ENCODE measurements at places on chromosomes 4 and X. TPM values are rescaled to one million over a fixed set of nuclear protein-coding genes. Genes with fewer than 3 reads are reported as not detected.

PAGE3 gene
- polyA plus RNA-seq: not detected

ESX1 gene
- not detected for polyA plus RNA-seq

GRCh38 chr4:113181289-113182007 is 132.0 kb downstream of the ANK2 start:
- no peak for DNase-seq

GRCh38 chrX:115023811-115024210 is 6.4 kb upstream of the IL13RA2 start:
- no peak for DNase-seq

GRCh38 chrX:106783716-106784115 is 18.8 kb upstream of the TBC1D8B start:
- DNase-seq: no peak

DNA sequence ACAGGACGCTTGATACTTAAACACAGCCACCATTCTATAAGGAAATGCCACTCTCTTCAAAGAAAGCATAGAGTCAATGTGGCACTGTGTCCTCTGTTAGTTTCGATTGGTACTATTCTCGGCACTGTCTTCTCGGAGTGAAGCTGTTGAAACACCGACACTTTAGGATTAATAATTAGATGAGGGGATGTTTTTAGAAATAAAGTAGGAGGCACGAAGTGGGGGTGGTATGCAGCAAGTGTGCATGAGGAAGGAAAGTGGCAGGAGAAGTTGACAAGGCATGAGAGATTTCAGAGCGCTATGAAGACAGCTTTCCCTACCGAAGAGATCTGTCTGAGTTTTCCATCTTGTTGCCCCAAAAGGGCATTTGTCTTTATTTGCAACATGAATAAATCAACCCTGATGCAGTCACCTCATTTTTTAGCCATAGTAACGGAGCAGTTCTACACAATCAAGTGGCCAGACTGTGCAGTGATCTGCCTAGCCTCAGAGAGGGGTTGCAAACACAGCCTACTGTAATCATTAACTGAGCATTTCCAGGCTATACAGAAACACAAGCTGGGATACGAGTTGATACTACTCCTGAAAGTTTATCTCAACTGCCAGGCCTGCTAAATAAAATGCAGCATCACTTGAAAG is 8.3 kb downstream of the GPRIN3 start:
- DNase-seq: no peak

DNA sequence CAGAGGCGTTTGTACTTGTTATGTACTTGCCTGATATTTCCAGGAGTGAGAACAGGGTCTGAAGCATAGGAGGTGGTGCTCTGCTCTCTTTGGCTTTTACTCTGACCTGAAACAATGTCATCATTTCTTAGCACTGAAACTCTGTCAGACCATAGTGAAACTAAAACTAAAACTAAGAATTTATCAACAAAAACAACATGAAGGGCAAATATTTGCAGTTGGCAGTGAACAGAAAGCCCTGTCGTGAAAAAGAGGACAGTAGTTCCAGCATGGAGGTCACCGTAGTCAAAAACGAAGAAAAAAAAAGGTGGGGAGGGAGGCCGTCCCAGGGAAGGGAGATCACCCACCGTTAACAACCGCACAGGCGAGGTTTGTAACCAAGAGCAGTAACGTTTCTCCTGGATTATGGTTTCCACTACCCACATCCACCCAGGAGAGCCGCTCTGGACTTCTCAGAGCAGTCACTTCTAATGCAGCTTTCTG is 97.5 kb downstream of the ANK2 start:
- DNase-seq: no peak

- DNase-seq: no peak
These were observed 12.7 kb downstream of the DRP2 start for GRCh38 chrX:101232316-101232715.

GRCh38 chr4:48173056-48173991 is 39.3 kb upstream of the TXK start:
- no peak for DNase-seq

Measured in naive B cell (primary cell).